ENCODE measurements at places on chromosomes 7 and 10. TPM values are rescaled to one million over a fixed set of nuclear protein-coding genes. Genes with fewer than 3 reads are reported as not detected.

- no peak for DNase-seq
Observed at GRCh38 chr10:58662314-58662713, 149.6 kb downstream of the BICC1 start.

DNA sequence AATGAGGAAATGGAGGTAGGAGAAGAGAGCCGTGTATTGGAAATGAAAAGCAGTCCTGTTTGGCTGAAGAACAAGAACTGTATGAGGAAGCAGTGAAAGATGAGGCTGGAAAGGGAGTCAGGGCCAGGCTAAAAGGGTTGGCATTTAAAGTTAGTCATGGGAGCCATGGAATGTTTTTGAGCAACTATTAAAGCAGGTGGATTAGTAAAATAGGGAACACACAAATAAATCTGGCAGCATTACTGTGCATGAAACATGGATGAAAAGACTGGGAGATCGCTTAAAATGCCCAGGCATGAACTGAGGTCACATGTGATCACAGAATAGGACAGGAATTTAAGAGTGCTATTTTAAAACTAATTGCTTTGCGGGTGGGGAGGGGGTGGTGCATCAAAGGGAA, 1.4 kb upstream of the IFRD1 start:
- no peak for DNase-seq

DNA sequence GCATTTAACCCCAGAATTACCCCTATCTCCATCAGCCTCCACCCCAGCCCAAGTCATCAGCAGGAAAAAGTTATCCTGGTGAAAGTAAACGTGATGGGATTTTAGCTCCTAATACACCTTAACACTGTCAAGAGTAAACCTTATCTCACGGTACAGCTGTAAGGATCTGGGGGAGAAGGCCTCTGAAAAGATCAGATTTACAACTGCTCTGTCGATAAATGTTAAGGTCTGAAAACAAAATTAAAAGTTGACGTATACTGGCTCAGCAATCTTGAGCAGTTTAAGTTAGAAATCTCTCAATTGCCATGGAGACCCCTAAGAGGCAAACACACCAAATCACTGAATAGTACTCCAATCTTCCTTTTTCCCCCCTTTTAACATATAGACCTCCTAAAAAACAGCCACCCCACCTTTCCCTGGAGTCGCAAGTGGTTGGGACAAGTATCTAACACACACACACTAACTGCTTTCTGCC, 6.1 kb downstream of the SKAP2 start:
- no peak for DNase-seq

GRCh38 chr7:158206341-158206740, 381.3 kb downstream of the PTPRN2 start:
- no peak for DNase-seq

GRCh38 chr10:10776363-10776762, 241.3 kb upstream of the CELF2 start:
- no peak for DNase-seq

DNA sequence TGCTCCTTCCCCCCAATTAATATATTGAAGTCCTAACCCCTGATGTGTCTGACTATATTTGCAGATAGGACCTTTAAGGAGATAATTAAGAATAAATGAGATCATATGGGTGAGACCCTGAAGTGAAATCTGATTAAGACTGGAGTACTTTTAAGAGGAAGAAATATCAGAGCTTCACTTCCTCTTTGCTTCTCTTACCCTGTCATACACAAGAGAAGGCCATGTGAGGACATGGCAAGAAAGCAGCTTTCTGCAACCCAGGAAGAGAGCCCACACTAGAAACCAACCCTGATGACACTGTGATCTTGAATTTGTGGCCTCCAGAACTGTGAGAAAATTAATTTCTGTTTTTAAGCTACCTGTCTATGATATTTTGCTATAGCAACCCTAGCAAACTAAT, 44.2 kb downstream of the JMJD1C start:
- peak; percentile 49 for DNase-seq

- no peak for DNase-seq
Observed at GRCh38 chr7:151642746-151643145, 123.1 kb upstream of the RHEB start.

GRCh38 chr7:28026237-28026636, 154.4 kb downstream of the JAZF1 start:
- no peak for DNase-seq

GRCh38 chr10:19416164-19416563, 367.6 kb downstream of the MALRD1 start:
- no peak for DNase-seq

- peak; percentile 65 for DNase-seq
Observed at GRCh38 chr10:132539894-132540293, 2.3 kb downstream of the INPP5A start.

GRCh38 chr10:113982769-113983168, 60.9 kb upstream of the ADRB1 start:
- DNase-seq: no peak

- no peak for DNase-seq
Observed at GRCh38 chr10:20892011-20892585, 5.0 kb downstream of the NEBL start.

DNA sequence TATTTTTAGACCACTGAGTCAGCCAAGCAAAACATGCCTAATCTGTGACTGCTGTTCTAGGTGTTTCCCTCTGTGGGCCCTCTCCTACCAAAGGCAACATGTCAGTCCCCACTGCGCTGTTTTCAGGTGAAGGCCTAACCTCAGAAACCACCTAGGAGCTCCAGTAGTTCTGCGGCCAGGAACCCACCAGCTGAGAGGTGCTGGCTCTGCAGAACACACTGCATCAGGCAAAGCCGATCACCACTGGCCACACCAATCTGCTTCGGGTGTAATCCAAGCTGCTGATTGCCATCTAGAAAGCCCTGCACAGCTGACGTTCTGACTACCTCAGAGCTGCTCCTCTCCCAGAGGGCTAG, 14.9 kb downstream of the CAMK2G start:
- DNase-seq: peak; percentile 77

The RUFY2 gene
- 12.9 TPM for total RNA-seq

The TRIM50 gene
- not detected for total RNA-seq

The BHLHA15 gene
- total RNA-seq: not detected

The ADAM12 gene
- 1.6 TPM for total RNA-seq

The INMT gene
- total RNA-seq: not detected

The RAB19 gene
- total RNA-seq: 7.2 TPM

The IFRD1 gene
- total RNA-seq: 42.5 TPM

The TUBGCP2 gene
- 53.5 TPM for total RNA-seq

All from activated CD8-positive, alpha-beta T cell treated with anti-CD3 and anti-CD28 coated beads, Interleukin-2, amount 10 ng/mL, durations not matched to agents 7 days and 5 days (primary cell).